Activated CD4-positive, alpha-beta T cell treated with anti-CD3 and anti-CD28 coated beads, Interleukin-2, amount 10 ng/mL, durations not matched to agents 7 days and 5 days (primary cell): ENCODE measurements at places on chromosomes 12 and 14. TPM values are rescaled to one million over a fixed set of nuclear protein-coding genes. Genes with fewer than 3 reads are reported as not detected.

Gene MORN3
- total RNA-seq, result 3.0 TPM

- H3K27ac ChIP-seq, result peak overlapping the region; percentile 42
- H3K4me3 ChIP-seq, result no peak overlapping the region
- H3K4me1 ChIP-seq, result peaks cover 5% of the 10 kb centered on the region
- no peaks in the 10 kb centered on the region for H3K27me3 ChIP-seq
- peaks cover 3% of the 10 kb centered on the region for H3K36me3 ChIP-seq
Measured at GRCh38 chr12:100156731-100157426, 14.2 kb upstream of the BLTP3B start.

Gene POTEG
- not detected for total RNA-seq

GRCh38 chr14:104370256-104370870 is 209.2 kb upstream of the C14orf180 start:
- no peaks in the 10 kb centered on the region for H3K27me3 ChIP-seq
- no peak for DNase-seq
- no peak overlapping the region for H3K27ac ChIP-seq

GRCh38 chr12:52713960-52714886 is 10.9 kb upstream of the KRT77 start:
- DNase-seq, result peak; percentile 9
- H3K4me1 ChIP-seq, result peaks cover 11% of the 10 kb centered on the region
- H3K4me3 ChIP-seq, result peak overlapping the region; percentile 48
- H3K36me3 ChIP-seq, result no peaks in the 10 kb centered on the region
- H3K27me3 ChIP-seq, result peaks cover 42% of the 10 kb centered on the region
- H3K27ac ChIP-seq, result no peak overlapping the region

- no peaks in the 10 kb centered on the region for H3K36me3 ChIP-seq
- no peak overlapping the region for H3K4me3 ChIP-seq
- H3K27me3 ChIP-seq, result no peaks in the 10 kb centered on the region
- no peak for DNase-seq
- H3K4me1 ChIP-seq, result no peaks in the 10 kb centered on the region
Measured at GRCh38 chr14:80570930-80571298, 359.6 kb upstream of the DIO2 start.

DNA sequence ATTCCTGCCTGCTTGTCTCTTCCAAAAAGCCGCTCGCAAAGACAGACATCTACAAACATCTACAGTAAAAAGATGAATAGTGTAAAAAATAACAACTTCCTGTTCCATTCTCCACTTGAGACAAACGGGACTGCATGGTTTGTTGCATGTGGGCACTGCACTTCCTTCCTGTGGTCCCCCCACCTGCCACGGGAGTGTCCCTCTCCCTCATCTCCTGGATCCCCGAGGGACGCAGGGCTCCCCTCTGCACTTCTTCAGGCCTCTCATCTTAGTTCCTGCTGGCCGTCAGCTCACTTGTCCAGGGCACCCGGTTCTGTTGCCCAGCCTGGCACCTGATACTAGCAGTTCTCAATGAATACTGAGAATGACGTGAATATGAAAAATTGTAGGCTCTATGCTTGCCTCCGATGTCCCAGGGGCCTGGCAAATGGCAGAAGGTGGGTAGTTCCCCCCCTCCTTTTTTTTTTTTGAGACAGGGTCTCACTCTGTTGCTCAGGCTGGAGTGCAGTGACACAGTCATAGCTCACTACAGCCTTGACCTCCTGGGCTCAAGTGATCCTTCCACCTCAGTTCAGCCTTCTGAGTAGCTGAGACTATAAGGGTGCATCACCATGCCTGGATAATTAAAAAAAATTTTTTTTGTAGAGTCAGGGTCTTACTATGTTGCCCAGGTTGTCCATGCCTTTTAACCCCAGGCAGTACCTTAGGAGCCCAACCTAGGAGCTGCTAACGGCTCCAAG is 3.5 kb upstream of the KLC1 start:
- peak overlapping the region; percentile 57 for H3K4me3 ChIP-seq
- no peaks in the 10 kb centered on the region for H3K36me3 ChIP-seq
- H3K27ac ChIP-seq, result peak overlapping the region; percentile 87
- DNase-seq, result peak; percentile 59
